Osteocyte (in vitro differentiated cells): ENCODE measurements at places on chromosomes 11 and 22. TPM values are rescaled to one million over a fixed set of nuclear protein-coding genes. Genes with fewer than 3 reads are reported as not detected.

- no peak for DNase-seq
- peaks cover 12% of the 10 kb centered on the region for H3K4me1 ChIP-seq
- H3K27me3 ChIP-seq: no peaks in the 10 kb centered on the region
- no peaks in the 10 kb centered on the region for H3K36me3 ChIP-seq
These were observed 37.8 kb downstream of the MUC5B start for GRCh38 chr11:1260620-1261019.

DNA sequence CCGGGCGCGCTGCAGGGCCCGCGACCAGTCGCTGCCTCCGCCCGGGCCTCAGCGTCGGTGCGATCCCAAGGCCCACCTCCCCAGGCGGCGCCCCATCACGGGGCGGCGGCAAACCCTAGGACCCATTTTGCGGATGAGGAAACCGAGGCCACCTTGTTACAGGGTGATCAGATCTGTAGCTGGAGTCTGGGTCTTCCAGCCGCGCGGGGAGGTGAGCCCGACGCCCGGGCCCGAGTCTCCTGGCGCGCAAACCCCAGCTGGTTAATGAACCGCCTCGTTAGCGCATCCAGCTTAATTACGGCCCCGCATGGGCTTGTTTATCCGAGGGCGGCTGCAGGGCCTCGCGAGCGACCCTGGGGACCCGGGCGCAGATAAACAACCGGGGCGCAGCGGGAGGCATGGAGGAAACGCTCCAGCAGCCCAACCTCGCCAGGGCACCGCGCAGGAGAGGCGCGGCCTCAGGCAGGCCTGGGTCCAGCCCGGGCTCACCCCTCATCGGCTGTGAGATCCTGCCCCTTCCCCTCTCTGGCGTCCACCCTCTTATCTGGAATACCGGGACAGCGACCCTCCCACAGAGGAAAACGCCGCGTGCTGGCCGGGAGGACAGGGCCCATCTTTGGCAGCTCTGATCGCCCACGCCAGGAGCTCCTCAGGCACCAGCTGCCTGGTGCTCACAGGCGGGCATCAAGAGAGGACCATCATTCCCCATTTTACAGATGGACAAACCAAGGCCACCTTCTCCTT lies 14.7 kb downstream of the OTUB1 start:
- peaks cover 4% of the 10 kb centered on the region for H3K36me3 ChIP-seq
- no peak for DNase-seq
- no peak overlapping the region for H3K27ac ChIP-seq
- peaks cover 18% of the 10 kb centered on the region for H3K4me1 ChIP-seq

- no peaks in the 10 kb centered on the region for H3K4me1 ChIP-seq
- no peak for DNase-seq
- H3K27ac ChIP-seq: no peak overlapping the region
- H3K36me3 ChIP-seq: no peaks in the 10 kb centered on the region
- H3K4me3 ChIP-seq: no peak overlapping the region
- no peaks in the 10 kb centered on the region for H3K27me3 ChIP-seq
These were observed 412.3 kb upstream of the CHORDC1 start for GRCh38 chr11:90635151-90635550.

GRCh38 chr11:2588809-2589537 lies 110.8 kb downstream of the KCNQ1OT1 start:
- H3K4me3 ChIP-seq: no peak overlapping the region
- no peaks in the 10 kb centered on the region for H3K36me3 ChIP-seq
- H3K27ac ChIP-seq: no peak overlapping the region
- DNase-seq: peak; percentile 79
- no peaks in the 10 kb centered on the region for H3K4me1 ChIP-seq

- H3K36me3 ChIP-seq: peaks cover 5% of the 10 kb centered on the region
- DNase-seq: no peak
- no peak within 1 kb of the TSS for H3K4me3 ChIP-seq
- H3K4me1 ChIP-seq: peaks cover 46% of the 10 kb centered on the region
- H3K27me3 ChIP-seq: no peaks in the 10 kb centered on the region
These were observed at the start of gene GAL3ST3 for GRCh38 chr11:66048547-66049323. GAL3ST3 (minus strand) TSS chr11:66049161; CDS start chr11:66045415, 3,746 bp downstream.

- no peaks in the 10 kb centered on the region for H3K27me3 ChIP-seq
- DNase-seq: no peak
- no peak overlapping the region for H3K27ac ChIP-seq
- H3K36me3 ChIP-seq: no peaks in the 10 kb centered on the region
- H3K4me1 ChIP-seq: peaks cover 49% of the 10 kb centered on the region
These were observed 30.5 kb downstream of the CD82 start for GRCh38 chr11:44595964-44596381.

GRCh38 chr11:118791111-118791960 lies at the start of gene DDX6:
DDX6 (minus strand) TSS chr11:118791164; CDS start chr11:118786251, 4,913 bp downstream.
- no peaks in the 10 kb centered on the region for H3K27me3 ChIP-seq
- peak within 1 kb of the TSS; percentile 100 for H3K4me3 ChIP-seq
- peaks cover 3% of the 10 kb centered on the region for H3K36me3 ChIP-seq

DNA sequence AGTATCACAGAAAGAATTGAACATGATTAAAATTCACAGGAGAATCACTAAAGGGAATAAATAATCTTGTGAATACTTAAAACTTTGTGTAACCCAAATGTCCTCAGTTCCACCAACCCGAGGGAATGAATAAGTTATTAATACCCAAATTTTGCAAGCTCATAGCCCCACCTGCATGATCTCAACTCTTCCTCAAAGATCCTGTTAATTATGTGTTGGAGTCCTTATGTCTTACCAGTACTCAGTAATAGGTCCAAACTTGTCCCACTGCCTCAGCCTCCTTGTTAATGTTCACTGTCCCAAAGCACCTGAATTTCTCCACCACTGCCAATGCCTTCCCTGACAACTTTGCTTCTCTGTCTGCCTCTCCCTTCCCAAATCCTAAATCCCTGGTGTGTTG lies 46.1 kb upstream of the ME3 start:
- no peak for DNase-seq
- H3K4me1 ChIP-seq: peaks cover 46% of the 10 kb centered on the region
- no peak overlapping the region for H3K4me3 ChIP-seq
- H3K27me3 ChIP-seq: no peaks in the 10 kb centered on the region
- no peak overlapping the region for H3K27ac ChIP-seq

DNA sequence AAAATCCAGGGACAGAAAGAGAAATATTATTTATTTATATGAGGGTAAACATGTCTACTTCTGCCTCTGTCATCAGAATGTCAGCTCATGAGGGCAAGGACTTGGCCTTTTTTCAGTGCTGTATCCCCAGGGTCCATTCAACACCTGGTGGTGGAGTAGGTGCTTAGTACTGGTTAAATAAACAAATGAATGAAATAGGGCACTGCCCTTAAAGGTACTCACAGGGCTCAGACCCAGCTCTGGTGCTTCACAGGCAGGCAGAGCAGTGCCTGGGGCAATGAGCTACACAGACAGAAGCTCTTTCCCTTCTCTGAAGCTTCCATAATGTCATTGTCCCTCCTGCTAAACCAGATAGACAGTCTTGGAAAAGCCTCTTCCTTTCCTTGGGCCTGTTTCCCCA lies 30.9 kb downstream of the P4HA3 start:
- no peak for DNase-seq
- peaks cover 20% of the 10 kb centered on the region for H3K4me1 ChIP-seq
- H3K4me3 ChIP-seq: no peak overlapping the region
- H3K27ac ChIP-seq: no peak overlapping the region
- no peaks in the 10 kb centered on the region for H3K27me3 ChIP-seq
- no peaks in the 10 kb centered on the region for H3K36me3 ChIP-seq

- H3K4me3 ChIP-seq: no peak overlapping the region
- no peaks in the 10 kb centered on the region for H3K36me3 ChIP-seq
- DNase-seq: no peak
- H3K27ac ChIP-seq: no peak overlapping the region
- peaks cover 4% of the 10 kb centered on the region for H3K4me1 ChIP-seq
These were observed 682.6 kb downstream of the KCNA4 start for GRCh38 chr11:29333993-29334775.

GRCh38 chr11:76327202-76327601 lies 53.7 kb downstream of the THAP12 start:
- no peaks in the 10 kb centered on the region for H3K36me3 ChIP-seq
- H3K4me3 ChIP-seq: no peak overlapping the region
- no peak overlapping the region for H3K27ac ChIP-seq
- peaks cover 8% of the 10 kb centered on the region for H3K4me1 ChIP-seq
- DNase-seq: no peak
- H3K27me3 ChIP-seq: peaks cover 4% of the 10 kb centered on the region

DNA sequence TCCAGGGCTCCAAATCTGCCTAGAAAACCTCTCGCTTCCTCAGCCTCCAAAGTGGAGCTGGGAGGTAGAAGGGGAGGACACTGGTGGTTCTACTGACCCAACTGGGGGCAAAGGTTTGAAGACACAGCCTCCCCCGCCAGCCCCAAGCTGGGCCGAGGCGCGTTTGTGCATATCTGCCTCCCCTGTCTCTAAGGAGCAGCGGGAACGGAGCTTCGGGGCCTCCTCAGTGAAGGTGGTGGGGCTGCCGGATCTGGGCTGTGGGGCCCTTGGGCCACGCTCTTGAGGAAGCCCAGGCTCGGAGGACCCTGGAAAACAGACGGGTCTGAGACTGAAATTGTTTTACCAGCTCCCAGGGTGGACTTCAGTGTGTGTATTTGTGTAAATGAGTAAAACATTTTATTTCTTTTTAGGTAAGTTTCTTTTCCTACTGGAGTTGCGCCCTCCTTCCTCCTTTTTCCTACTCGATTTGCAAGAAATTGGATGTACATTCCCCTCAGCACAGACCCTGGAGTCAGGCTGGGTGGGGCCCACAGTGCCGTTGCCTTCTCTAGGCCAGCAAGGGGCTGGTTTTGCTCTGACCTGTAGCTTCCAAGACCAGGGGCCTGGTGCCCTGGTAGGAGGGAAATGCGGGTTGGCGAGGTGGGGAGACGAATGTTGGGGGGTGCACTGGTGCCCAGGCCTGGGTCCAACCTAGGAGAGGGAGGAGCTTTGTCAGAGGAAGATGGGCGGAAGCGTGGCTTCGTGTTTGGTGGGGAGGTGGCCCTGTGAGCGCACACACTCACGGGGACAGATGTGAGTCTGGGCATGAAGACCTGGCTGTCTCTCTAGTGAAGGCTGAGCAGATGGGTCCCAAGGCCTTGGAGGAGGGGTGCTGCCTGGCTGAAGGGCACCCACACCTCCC lies 50.6 kb downstream of the ST14 start:
- DNase-seq: peak; percentile 79
- H3K36me3 ChIP-seq: no peaks in the 10 kb centered on the region
- H3K27me3 ChIP-seq: peaks cover 30% of the 10 kb centered on the region
- H3K4me3 ChIP-seq: no peak overlapping the region
- no peak overlapping the region for H3K27ac ChIP-seq

DNA sequence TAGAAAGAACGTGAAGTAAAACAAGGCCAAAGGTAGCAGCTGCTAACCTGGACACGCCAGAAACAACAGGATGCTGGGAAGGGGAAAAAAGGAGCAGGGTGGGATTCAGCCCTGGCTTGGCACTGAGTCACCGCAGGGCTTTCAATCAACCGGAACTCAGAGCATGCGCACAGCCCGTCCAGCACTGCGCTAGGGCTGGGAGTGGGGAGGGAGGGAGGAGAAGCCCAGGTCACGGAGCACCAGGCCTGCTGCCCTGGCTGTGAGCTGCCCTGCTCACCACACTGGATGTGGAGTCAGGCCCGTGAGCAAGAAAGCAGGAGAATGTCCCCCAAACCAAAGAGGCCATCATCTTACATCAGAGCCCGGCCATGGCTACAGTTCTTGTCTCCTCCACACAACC lies 51.5 kb downstream of the APOL1 start:
- H3K36me3 ChIP-seq: peaks cover 57% of the 10 kb centered on the region
- H3K27ac ChIP-seq: no peak overlapping the region
- no peak overlapping the region for H3K4me3 ChIP-seq

DNA sequence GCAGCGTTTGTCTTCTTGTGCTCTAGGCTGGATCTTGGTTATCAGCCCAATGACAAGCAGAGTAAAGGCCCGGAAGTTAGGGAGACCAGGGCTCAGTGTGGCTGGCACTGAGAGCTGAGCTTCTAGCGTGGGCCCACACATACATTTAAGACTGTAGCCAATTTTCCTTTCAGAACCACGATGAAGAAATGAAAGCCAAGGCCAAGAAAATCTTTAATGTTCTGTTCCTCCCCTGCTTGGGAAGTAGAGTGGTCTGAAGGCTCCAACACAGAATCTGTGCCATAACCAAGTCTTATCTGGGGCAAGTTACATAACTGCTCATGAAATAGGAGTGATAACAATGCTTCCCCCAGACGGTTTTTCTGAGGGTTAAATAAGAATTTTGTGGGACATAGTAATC lies 4.7 kb upstream of the ST3GAL4 start:
- no peak overlapping the region for H3K4me3 ChIP-seq
- H3K27ac ChIP-seq: no peak overlapping the region
- peaks cover 72% of the 10 kb centered on the region for H3K4me1 ChIP-seq

- H3K4me3 ChIP-seq: no peak overlapping the region
- no peak overlapping the region for H3K27ac ChIP-seq
- DNase-seq: no peak
- H3K36me3 ChIP-seq: peaks cover 5% of the 10 kb centered on the region
These were observed 18.8 kb upstream of the AMPD3 start for GRCh38 chr11:10436224-10436623.

DNA sequence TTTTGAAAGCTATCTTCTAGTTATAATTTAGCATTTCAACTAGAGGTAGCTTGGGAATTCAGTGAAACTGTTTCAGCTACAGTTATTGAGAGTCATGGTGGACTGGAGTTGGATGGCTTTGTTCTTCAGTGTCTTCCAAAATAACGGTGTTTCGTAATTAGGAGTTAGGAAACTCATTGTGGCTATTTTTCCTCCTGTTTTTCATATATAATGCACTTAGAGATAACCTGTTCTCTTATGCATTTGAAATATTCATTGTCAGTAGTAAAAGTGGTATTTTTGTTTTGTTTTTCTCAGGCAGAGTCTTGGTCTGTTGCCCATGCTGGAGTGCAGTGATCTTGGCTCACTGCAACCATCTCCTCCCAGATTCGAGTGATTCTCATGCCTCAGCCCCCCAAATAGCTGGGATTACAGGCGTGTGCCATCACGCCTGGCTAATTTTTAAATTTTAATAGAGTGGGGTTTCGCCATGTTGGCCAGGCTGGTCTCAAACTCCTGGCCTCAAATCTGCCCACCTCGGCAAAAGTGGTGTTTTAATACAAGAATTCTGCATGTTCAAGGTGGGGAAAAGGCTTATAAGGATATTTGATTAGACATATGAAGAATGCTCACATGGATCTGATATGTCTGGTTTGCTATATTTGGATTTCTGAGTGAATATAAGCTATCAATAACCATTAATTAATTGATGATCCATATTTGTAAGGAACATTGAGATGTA lies 12.7 kb downstream of the PDHX start:
- no peak overlapping the region for H3K4me3 ChIP-seq
- no peak for DNase-seq
- no peaks in the 10 kb centered on the region for H3K27me3 ChIP-seq
- H3K27ac ChIP-seq: no peak overlapping the region

- DNase-seq: no peak
- peak overlapping the region; percentile 67 for H3K4me3 ChIP-seq
- no peaks in the 10 kb centered on the region for H3K36me3 ChIP-seq
- no peaks in the 10 kb centered on the region for H3K27me3 ChIP-seq
- H3K27ac ChIP-seq: peak overlapping the region; percentile 85
These were observed 37.5 kb upstream of the LINC01488 start for GRCh38 chr11:69443968-69444364.

- H3K27me3 ChIP-seq: no peaks in the 10 kb centered on the region
- no peak overlapping the region for H3K27ac ChIP-seq
- H3K4me1 ChIP-seq: no peaks in the 10 kb centered on the region
- DNase-seq: no peak
These were observed 28.7 kb upstream of the YWHAH start for GRCh38 chr22:31915586-31915985.

- H3K4me3 ChIP-seq: no peak overlapping the region
- no peak for DNase-seq
- H3K36me3 ChIP-seq: peaks cover 2% of the 10 kb centered on the region
These were observed 122.7 kb upstream of the TRPC6 start for GRCh38 chr11:101706541-101706940.

The CCDC81 gene
- 1.4 TPM in 2 replicates for total RNA-seq

The BTG4 gene
- not detected in 2 replicates for total RNA-seq

The SOX6 gene
- total RNA-seq: 13.4 and 17.6 TPM in 2 replicates

The RHOD gene
- 9.3 and 9.4 TPM in 2 replicates for total RNA-seq

The LRRC55 gene
- not detected in 2 replicates for total RNA-seq

The MMP13 gene
- total RNA-seq: 0.21 and 0.39 TPM in 2 replicates

The PLAAT4 gene
- total RNA-seq: 7.3 and 8.5 TPM in 2 replicates

The POU2AF1 gene
- total RNA-seq: not detected in 2 replicates

The RFPL2 gene
- total RNA-seq: not detected in 2 replicates

The POU2AF2 gene
- not detected in 2 replicates for total RNA-seq
